Activated CD8-positive, alpha-beta memory T cell treated with anti-CD3 and anti-CD28 coated beads for 48 hours (primary cell): ENCODE measurements at places on chromosomes 1 and 21.

DNA sequence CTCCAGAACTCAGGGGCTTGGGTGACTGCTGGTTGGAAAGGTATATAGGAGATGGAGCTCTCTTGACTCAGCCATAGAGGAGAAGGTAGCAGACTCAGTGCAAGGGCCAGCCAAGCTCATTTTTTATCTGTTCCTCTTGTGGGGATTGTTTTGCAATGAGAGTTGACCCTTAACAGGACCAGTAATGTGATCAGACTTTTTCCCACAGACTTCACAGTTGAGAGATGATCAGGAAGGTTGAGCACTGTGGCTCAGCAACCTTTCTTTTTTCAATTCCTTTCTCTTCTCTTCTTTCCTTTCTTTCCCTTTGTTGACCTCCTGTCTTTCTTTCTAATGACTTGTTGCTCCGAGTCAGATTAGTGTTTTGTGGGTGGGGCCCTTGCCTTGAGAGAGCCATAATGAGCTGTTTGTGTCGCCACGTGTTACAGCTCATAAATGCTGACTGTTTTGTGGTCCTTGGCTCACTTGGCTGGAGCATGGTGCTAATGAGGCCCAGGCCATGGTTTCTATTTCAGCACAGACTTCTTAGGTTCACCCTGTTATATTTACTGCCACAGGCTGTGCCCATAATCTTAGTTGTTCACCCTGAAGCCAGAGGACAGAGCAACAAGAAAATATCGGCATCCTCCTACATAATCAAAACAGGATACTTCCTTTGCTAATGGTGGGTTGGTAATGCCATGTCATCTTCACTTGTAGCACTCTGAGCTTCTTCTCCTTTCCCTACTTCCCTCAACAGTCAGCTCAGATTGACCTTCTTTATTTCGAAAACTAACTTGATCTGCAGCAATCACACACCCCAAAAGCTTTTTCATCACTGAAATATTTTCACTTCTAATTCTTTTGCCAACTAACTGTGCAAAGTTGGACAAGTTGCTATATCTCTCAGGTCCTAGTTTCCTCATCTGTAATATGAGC lies 13.9 kb downstream of the ADAM30 start:
- DNase-seq, result no peak

- DNase-seq, result no peak
These were observed 174.1 kb upstream of the IGSF21 start for GRCh38 chr1:17933501-17933900.

- no peak for DNase-seq
These were observed 2.1 kb downstream of the GNAT2 start for GRCh38 chr1:109617291-109617801.

DNA sequence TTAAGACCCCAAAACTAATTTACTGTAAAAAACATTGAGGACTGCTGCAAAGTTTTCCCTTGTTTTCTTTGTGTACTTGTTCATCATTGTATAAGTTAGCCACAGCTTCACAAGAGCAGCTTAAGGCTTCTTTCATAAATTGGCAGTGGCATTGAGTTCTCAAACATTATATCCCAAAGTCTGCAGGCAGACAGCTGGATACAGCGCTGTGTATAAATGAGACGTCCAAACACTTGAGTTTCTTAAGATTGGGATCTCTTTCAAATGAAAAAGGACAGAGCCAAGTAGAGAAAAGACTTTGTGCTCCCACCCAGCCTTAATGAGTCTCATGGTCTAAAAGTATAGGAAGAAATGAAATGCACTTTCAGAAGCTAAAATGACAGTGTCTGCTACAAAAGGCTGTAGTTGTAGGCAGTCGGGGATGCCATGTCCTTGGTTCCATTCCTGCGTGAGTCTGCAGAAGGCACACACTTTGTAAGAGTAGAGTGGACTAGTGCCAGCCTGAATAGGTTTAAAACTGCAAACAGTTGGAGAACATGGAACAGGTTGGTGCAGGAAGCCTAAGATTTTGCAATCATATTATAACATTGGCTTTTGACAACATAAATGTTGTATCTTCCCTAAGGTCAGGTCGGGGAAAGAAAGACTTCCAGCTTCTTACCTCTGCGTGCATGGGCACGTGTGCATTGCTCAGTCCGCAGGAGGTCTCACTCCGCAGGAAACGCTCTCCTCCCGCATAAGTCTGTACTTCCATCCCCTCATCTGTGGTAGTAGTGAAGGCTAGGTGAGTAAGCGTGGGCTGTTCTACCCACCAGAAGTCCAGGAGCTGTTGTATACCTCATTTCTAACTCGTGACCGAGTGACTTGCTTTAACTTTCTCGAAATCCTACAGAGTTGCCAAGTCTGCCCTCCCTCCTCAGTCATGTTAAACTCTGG lies 94.4 kb downstream of the CD247 start:
- no peak for DNase-seq

DNA sequence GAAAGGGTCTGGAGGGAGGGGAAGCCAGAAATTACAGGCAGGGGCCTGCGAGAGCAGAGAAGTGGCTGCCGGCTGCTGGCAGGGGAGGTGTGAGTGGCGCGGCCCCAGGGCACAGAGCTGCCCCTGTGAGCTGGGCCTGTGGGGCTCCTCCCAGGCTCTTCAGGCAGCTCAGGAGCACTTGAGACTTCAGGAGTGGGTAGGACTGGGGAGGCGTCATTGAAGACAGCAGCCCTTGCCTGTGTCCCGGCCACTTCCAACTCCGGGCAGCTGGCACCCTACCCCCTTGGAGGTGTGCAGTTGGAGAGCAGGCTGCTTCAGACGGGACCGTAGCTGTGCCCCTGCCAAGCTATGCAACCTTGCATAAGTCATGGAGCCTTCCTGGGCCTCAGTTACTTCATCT lies 87.5 kb upstream of the ACTL8 start:
- DNase-seq, result no peak

DNA sequence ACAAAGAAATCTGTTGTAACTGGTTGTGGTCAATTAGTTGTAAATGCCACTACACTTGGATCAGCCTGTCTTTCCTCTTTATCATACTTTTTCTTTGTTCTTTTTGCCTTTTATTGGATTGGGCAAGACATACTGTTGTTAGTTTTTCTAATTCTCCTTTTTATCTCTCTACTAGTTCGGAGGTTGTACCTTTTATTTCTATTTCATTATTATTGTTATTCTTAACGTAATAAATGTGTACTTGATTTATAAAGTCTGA lies 59.2 kb downstream of the IVNS1ABP start:
- DNase-seq, result no peak

DNA sequence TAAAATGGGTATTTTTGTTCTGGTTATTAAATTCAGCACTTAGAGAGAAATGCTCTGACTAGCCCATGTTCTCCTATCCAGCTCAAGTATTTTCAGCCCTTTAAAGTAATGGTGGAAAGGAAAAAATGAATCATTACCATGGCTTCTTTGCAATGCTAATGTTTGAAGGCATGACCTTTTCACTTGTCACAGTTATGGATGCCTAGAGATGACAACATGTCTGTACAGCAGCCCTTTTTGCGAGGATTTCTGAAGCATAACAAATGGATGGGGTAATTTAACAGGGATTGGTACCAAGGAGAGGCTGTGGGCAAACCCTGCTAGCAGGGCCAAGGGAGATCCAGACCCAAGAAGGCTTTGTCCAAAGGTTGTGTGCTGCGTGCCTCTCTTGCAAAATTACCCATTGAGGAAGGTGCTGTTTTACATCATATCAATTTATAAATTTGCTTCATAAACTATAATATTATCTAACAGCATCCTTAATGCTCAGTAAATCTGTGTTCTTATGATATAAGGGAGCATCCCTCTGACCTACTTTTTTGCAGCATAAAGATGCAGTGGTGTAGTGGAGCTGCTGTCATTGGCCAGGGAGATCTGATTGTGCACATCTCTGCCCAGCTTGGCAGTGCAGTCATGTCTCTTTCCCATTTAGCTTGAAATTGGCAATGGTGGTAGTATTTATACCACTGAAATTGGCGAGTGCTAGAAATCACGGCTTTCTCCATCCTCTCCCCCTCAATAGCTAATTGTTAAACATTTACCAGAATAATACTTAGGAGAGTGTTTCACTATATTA lies 327.1 kb downstream of the PCP4 start:
- DNase-seq, result no peak

GRCh38 chr1:181522864-181523263 lies 39.5 kb downstream of the CACNA1E start:
- no peak for DNase-seq

GRCh38 chr21:17903029-17903806 lies 84.1 kb upstream of the C21orf91 start:
- no peak for DNase-seq

- DNase-seq, result no peak
These were observed 41.0 kb downstream of the BRINP3 start for GRCh38 chr1:190436615-190437014.

- DNase-seq, result no peak
These were observed 59.9 kb downstream of the LDLRAD2 start for GRCh38 chr1:21871943-21872342.

DNA sequence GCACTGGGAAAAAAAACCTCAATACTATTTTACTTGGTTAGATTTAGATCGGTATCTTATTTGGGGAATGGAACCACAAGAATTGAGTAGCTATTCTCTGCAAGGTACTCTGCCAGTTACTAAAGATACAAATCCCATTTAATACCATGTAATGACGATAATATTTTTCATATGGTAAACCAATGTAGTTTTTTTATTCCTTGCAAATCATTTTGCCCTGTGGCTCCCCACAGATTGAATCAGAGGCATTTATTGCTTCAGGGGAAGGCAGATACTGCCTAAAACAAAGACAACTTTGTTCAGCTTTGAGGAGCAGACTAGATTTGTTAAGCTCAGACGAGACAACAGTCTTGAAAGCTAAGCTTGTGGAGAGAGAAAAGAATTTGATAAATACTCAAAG lies 226.7 kb upstream of the RUNX1 start:
- no peak for DNase-seq

DNA sequence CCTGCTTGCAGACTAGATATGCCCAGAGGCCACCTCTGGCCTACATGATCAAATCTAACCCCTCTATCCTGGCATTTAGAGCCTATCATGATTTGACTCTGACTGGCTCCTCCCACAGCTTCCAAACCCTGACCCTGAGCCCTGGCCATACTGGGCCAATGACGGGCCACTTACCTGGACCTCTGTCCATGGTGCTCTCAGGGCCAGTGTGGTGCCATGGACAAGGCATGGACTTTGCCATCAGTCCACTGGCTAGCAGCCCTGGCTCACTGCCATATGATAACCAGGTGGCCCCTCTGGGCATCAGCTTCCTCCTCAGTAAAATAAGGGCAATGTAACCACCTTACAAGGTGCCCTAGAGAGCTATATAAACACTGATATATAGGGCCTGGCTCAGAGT lies 713.4 kb downstream of the PTPRU start:
- DNase-seq, result no peak

- no peak for DNase-seq
These were observed 18.0 kb upstream of the RABGGTB start for GRCh38 chr1:75768016-75768415.

DNA sequence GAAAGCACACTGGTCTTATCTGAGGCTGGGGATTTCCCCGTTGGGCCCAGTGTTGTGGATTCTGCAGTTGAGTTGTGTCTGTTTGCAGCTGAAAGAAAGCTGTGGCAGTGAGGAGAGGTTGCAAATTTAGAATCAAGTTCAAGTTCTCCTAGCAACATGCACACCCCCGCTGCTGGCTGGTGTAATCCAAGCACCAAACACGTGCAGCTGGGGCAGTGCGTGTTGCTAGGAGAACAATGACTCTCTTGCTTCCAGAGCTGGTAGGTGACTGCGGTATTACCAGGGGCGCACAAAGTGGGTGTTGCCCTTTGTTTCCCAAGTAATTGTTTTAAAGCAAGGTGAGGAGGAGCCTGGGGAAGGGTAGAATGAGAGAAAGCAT lies 91.5 kb downstream of the IER5 start:
- DNase-seq, result no peak

DNA sequence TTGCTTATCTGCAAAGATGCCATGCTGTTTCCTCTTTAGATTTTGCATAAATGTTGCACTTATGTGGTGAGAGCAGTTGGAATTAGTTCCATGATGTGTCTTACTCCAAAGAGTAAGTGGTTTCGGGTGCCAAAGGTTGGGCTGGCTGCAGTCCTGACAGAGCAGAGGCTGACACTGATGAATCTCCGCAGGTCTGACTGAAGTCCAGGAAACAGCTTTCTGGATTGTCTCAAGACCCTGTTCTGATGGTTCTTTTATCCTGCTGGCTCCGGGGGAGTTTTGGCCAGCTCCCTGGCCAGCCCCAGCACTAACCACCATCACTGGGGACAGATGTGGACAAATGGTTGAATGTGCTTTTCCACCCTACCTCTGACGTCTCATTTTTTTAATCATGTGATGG lies 207.2 kb upstream of the KIAA0040 start:
- DNase-seq, result no peak

DNA sequence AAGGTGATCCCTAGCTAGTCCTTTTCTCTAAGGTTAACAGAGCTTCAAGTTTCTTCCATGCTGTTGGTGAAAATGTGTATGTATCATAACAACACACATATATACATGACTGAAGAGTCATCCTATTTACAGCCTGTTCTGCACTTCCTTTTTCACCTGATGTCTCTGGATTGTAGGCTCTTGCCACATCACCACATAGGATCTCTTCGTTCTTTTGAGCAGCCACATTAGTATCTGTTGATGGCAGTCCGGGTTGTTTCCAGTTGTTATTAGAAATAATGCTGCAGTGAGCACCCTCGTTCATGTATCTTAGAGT lies 19.7 kb downstream of the MRPL37 start:
- DNase-seq, result no peak

GRCh38 chr1:186569856-186570255 lies 108.9 kb upstream of the PDC start:
- DNase-seq, result no peak

DNA sequence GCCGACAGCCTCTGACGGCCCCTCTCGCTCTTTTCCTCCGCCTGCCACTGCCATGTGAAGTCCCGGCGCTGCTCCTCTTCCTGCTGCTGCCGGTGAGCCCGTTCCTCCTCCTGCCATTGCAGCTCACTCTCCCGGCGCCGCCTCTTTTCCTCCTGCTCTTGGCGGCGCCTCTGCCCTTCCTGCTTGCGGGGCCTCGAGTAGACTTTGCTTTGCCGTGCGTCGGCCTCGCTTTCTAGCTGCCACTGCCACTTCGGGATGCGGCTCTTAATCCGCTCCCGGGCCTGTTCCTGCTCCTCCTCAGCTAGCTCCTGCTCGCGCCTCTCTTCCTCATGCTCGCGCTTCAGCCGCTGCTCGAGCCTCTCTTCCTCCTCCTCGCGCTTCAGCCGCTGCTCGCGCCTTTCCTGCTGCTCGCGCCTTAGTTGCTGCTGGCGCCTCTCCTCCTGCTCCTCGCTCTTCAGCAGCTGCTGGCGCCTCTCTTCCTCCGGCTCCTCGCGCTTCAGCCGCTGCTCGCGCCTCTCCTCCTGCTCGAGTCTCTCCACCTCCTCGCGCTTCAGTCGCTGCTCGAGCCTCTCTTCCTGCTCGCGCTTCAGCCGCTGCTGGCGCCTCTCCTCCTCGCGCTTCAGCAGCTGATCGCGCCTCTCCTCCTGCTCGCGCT lies 4.3 kb downstream of the TCHH start:
- peak; percentile 12 for DNase-seq

GRCh38 chr1:25927521-25928265 lies 21.5 kb upstream of the STMN1 start:
- DNase-seq, result no peak
